CD4-positive, alpha-beta T cell treated with Interferon alpha-2 for 1 hour (primary cell): ENCODE measurements at places on chromosomes 4 and X.

DNA sequence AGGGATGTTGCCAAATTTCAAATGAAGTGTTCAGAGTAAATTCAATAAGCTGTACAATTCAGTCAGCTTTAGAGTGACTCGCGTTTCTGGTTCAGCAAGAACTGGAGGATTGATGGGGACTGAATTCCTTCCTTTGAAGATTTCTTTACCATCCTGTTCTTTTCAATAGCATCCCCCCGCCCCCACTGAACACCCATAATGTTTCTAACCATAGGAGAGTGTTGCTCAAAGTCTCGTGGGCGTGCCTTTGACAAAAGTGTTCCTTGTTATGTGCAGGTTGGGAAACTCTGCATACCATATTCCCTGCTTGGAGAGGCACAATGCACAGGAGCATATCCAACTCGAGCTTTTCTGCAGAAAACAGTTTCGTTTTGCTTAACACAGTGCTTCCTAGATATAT, 323.5 kb upstream of the CASK start:
- no peak for DNase-seq

DNA sequence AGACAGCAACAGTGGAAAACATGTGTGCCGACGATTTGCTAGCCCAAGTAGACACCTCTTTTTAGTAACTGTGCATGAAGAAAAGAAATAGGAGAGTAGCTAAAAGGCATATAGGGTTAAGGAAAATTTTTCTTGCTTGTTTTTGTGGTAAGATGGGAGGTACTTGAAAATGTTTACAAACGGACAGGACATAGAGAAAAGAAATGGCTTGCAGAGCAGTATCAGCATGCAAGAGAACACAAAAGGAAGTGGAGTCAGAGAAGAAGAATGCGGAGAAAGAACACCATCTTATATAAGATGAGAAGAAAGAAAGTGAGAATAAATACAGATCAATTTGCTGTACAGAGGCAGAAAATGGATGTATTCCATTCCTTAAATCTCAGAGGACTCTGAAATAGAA, 263.7 kb upstream of the ETNPPL start:
- no peak for DNase-seq

DNA sequence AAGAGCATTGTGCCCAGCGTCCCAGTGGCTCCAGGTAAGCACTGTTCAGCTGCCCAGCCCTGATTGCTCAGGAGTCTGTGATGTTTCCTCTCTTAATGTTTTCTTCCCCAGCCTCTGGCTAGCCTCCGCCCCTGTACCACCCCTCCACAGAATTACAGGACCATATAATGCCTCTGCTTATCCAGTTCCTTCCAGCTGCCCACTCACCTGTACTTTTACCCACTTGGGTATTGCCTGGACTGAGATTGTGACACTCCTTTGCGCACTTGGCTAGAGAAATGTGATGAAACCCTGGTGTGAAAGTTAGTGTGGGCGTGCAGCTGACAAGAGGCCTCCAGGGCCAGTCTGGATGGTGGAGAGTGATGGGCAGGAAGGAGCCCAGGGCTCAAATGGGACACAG, at the start of gene AWAT2:
AWAT2 (minus strand) TSS at position 14 of the 400 bp plus-strand sequence; CDS start at position 8, 6 bp downstream.
- DNase-seq = no peak

- DNase-seq = no peak
Observed at GRCh38 chr4:76990288-76991080, 40.9 kb downstream of the SEPTIN11 start.

DNA sequence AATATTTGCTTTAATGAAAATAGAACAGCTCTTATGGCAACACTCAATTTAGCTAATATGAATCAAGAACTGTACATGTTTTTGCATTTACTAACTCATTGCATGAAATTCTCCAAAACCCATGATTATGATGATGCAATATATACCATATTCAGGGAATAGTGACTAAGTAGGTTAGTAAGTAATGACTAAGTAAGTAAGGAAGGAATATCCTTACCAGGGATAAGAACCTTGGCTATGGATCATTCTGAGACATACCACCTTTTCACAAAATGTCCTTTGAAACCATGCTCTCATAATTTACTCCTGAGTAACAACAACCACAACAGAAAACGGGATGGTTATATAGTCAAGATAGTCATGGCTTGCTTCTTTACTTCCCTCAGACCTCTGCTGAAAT, 1513.0 kb downstream of the STIM2 start:
- no peak for DNase-seq

- DNase-seq = no peak
Observed at GRCh38 chr4:180203349-180203748, 2039.9 kb upstream of the TENM3 start.

- no peak for DNase-seq
Observed at GRCh38 chrX:138082896-138083295, 517.0 kb downstream of the ZIC3 start.

- no peak for DNase-seq
Observed at GRCh38 chrX:43734444-43734843, 78.3 kb downstream of the MAOA start.

GRCh38 chr4:15438939-15439524, 11.2 kb downstream of the C1QTNF7 start:
- no peak for DNase-seq

DNA sequence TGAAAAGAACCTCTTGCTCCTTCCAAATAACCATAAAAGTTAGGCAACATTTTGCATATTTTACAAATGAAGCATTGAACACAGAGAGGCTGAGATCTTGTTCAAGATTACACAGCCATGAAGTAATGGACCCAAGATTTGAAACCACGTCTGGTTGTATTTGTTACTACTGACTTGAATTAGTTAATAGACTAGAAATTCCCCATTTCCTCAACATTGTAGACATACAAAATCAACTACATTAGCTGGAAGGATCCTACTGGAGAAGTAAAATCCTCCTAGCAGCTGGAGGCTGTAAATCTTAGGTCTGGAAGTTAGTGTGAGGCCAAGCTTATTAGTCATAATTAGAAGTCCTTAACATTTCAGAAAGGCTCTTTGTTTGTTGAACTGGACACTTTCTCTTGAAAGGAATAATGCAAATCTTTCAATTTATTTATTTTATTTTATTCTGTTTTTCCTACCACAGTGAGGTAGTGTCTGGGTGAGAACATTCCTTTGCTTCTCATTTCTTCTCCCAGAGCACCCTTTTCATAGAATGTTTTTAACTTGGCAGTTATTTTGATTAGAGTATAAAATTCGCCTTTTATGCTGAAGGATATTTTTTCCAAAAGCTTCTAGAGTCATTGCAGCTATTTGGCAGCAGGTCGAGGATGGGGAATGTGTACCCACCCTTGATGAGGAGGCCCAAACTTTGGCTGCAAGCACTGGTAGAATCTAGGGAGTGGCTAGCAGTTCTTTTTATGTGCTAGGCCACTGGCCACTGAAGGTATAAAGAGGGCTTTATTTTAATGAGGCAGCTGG, 62.0 kb upstream of the CLNK start:
- no peak for DNase-seq

GRCh38 chrX:15952212-15952611, 97.6 kb upstream of the AP1S2 start:
- no peak for DNase-seq

DNA sequence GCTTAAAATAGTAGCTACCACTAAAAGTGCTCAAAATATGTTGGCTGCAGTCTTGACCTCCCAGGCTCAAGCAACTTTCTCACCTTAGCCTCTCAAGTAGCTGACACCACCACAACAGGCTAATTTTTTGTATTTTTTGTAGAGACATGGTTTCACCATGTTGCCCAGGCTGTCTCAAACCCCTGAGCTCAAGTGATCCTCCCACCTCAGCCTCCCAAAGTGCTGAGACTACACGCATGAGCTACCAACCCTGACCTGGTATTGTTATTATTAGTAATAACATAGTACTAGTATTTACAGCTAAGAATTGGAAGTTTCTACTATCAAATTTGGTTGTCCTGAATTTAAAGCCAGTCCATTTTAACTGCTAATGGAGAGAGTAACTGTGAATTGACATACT, 18.0 kb downstream of the STAP1 start:
- DNase-seq = no peak

DNA sequence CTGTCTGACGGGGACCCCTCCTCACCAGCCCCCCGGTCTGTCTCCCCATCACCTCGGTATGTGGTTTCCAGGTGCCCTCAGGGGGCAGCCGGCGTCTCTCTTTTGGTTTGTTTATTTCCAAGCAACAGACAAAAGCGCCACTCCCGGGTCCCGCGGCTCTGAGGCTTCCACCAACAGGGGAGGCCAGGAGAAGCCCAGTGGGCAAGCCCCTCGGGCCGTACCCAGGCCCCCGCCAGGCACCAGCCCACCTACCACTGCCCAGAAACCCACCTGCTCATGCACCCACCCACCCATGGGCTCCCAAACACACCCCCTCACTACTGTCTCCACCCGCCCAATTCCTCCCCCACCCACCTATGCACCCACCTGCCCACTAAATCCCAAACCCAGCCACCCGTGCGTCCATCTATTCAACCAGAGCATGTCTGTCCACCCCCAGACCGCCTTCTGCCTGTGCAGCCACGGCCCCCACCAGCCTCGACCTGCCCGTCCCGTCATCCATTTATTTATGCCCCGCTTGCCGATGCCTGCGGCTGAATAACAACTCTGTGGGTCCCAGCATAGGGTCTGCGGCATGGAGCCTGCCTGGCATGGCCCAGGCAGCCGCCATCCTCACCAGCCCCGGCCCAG, 129.8 kb downstream of the FAM53A start:
- DNase-seq = no peak

DNA sequence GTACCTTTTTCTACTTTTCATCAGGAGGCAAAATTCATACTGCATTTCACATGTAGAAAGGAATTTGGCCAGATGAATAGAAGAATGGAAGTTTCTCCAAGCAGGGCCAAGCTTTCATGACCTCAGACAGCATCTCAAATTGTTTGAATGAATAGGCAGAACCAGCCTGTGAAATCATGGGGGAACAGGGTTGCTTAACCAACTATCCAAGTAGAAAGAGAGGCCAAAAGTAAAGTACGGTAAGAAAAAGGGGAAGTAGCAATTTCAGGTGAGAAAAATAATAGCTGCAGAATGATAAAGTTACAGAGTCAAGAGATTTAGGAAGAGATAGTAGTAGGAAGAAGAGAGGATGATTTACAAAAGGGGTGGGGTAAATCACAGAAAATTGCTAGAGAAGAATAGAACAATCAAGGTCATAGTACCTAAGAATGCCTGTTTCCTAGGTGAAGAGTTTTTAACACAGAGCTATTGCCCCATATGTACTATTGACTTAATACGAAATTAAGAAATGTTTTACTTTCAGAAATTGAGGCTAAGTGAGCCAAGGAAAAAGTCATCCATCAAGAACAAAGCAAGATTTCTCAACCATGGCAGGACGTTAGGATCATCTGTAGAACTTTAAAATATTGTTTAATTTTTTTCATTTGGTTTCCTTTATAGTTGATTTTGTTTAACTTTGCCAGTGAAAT, 177.1 kb upstream of the TET2 start:
- no peak for DNase-seq

DNA sequence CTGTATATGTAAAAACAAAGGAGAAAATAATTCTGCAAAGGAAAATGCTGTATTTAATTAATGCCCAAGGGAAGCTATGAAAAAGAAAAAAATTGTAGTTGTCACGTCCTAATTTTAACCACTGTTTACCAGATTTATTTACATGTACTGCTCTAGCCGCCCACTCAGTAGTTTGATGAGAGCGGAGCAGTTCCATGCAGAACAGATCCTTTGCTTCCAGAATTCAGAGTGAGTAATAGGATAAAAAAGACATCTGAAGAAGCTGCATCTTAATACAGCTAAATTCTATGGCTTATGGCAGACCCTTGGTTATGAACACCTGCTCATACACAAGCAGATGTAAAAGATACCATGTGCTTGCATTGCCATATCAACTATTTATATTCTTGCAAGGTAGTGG, 287.0 kb downstream of the GASK1B start:
- no peak for DNase-seq

DNA sequence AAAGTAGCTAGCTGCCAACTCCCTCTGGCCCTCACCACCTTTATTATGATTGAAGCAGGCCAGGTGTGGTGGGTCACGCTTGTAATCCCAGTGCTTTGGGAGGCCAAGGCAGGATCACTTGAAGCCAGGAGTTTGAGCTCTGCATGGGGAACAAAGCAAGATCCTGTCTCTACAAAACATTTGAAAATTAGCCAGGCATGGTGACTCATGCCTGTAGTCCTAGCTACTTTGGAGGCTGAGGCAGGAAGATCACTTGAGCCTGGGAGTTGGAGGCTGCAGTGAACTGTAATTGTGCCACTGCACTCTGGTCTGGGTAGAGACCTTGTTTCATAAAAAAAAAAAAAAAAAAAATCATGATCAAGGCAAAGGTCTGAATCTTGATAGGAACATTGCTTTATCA, 467.0 kb upstream of the DIPK2B start:
- no peak for DNase-seq

GRCh38 chr4:24792552-24792951, 2.8 kb upstream of the SOD3 start:
- DNase-seq = no peak

DNA sequence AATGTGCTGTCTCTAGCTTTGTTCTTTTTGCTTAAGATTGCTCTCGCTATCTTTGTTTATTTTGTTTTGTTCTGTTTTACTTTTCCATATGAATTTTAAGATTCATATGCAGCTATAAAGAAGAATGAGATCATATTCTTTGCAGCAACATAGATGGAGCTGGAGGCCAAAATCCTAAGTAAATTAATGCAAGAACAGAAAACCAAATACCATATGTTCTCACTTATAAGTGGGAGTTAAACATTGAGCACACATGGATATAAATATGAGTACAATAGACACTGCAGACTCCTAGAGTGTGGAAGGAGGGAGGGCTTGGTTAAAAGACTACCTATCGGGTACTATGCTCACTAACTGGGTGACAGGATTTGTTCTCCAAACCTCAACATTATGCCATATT, 237.8 kb downstream of the TRAM1L1 start:
- DNase-seq = no peak

- no peak for DNase-seq
Observed at GRCh38 chr4:7959078-7959477, 19.4 kb upstream of the AFAP1 start.

- DNase-seq = no peak
Observed at GRCh38 chr4:103197765-103198110, 405 bp downstream of the CENPE start.

DNA sequence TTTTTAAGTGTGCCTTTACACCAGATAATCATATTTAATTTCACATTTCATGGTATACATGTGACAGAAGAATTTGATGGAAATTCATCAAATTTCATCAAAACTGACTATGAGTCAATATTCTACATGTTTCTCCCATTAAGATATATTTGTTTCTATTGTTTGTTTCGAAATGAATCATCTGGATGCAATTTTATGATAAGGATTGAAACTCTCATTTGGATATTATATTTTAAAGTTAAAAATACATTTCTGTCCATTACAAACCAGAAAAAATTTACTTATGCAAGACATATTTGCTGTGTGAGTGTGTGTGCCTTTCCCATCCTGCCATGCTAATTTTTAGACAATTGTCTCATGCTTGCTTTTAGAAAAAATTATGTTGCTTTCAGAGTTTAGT, 52.2 kb downstream of the SULT1B1 start:
- DNase-seq = no peak

GRCh38 chr4:121783210-121783609, 17.9 kb upstream of the EXOSC9 start:
- no peak for DNase-seq

GRCh38 chrX:125101971-125102755, 217.5 kb upstream of the TEX13C start:
- DNase-seq = no peak
